ENCODE measurements at places on chromosomes 6 and 20.

GRCh38 chr6:42451333-42452170 lies at the start of gene TRERF1:
TRERF1 (minus strand) TSS chr6:42451926; CDS start chr6:42269590, 182,336 bp downstream.
- DNase-seq: no peak

DNA sequence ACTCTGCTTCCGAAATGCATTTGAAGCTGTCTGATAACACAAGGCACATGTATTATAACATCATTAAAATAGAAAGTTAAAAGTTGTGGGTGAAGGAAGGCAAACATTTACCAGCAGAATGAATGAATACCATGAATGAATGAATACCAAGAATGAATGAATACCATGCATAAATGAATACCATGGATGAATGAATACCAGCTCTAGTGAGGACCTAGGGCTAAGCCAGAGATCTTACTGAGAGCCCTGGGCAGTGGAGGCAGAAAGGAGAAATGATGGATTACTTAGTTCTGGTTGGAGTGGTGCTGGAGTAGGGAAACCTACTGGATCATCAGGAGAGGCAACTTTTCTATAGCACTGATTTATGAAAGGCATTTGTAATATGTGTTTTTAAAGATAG lies 998.0 kb downstream of the KIF16B start:
- no peak for DNase-seq

- peak; percentile 74 for DNase-seq
These were observed at the start of gene FBXO30 for GRCh38 chr6:145814501-145815308. FBXO30 (minus strand) TSS chr6:145814795; CDS start chr6:145806405, 8,390 bp downstream.

GRCh38 chr6:84870672-84871071 lies 106.3 kb upstream of the TBX18 start:
- no peak for DNase-seq

GRCh38 chr6:124877468-124877867 lies 84.8 kb upstream of the RNF217 start:
- no peak for DNase-seq

GRCh38 chr20:16803965-16804792 lies 56.0 kb downstream of the OTOR start:
- DNase-seq: peak; percentile 23

- no peak for DNase-seq
These were observed 315.2 kb upstream of the SOX4 start for GRCh38 chr6:21278375-21278745.

DNA sequence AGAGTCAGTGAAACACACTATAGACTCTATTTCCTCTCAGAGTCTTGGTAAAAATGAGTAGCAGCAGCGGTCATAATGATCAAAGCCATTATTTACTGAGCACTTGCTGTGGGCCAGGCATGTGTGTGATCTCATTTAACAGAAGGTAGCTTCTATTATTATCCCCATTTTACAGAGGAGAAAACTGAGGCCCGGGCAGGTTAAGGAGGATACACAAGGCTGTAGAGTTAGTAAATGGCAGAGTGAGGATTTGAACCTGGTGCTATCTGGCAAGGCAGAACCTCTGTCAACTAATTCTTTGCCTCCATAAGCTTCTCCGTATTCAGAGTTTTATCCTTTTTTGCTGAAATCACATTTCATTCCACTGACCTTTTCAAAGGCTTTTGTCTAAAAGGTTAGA lies 122.2 kb upstream of the SALL4 start:
- no peak for DNase-seq

- DNase-seq: no peak
These were observed 22.1 kb downstream of the CST4 start for GRCh38 chr20:23666698-23667097.

DNA sequence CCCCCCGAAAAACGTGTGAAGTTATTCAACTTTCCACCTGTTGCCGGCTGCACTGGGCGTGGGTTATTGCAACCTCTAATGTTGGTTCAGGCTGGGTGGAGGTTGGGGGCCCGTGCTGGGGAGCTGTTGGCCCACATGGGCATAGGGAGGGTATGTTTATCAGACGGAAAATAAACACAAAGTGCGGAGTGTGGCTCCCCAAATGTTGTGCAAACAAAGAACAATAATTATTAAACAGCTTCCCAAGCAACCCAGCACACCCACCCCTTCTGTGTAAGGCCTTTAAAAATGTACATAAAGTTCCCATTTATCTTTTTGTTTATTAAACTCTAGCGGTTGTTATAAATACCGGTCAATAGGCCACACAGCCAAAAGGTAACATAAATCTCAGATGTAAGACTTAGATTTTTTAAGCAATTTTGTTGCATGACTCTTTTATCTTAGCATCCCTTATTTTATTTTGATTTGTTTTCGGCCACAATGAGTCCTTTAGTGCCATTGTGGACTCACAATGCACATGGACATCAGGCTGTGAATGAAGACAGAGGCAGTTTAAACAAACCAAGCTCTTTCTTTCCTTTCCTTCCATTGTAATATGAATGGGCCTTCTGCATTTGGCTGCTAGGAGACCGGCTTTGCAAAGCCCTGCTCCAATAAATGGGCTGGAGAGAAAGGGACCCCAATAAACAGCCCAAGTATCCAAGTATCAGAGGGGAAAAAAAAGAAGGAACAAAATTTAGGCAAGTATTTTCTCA lies 6.9 kb upstream of the DLL1 start:
- DNase-seq: no peak

DNA sequence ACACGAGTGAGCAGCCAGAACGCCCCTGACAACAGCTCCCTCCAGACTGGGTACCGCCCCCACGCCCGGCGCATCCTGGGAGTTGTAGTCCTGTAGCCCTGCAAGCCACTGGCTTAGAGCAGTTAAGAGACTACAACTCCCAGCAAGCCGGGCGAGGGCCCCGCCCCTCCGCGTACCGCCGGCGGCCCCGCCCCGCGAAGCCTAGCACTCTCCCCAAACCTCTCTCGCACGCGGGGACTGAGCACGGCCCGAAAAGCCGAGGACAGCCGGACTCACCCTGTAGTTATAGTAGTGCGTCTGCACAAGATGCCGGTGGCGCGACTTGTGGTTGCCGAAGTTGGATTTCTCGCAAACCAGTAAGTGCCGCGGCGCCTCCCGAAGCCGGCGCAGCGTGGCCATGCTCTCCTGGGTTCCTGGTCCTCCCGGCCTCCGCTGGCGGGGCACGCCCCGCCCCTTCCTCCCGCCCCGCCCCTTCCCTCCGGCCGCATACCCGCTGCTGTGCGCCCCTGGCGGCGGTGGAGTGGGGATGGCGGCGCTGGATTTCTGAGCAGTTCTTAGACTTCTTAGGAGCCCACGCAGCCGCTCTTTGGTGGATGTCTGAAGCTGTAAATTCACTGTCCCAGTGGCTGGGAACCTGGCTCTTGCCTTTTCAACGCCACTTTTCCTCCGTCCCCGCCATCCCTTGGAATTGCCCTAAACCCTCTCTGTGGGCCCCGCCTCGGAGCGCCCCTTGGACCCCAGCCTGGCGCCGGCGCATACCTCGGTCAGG lies at the start of gene RPP40:
TSS of gene RPP40 (minus strand) at position 434 of the 769 bp plus-strand sequence. CDS start at position 399, 35 bp downstream.
- peak; percentile 91 for DNase-seq

DNA sequence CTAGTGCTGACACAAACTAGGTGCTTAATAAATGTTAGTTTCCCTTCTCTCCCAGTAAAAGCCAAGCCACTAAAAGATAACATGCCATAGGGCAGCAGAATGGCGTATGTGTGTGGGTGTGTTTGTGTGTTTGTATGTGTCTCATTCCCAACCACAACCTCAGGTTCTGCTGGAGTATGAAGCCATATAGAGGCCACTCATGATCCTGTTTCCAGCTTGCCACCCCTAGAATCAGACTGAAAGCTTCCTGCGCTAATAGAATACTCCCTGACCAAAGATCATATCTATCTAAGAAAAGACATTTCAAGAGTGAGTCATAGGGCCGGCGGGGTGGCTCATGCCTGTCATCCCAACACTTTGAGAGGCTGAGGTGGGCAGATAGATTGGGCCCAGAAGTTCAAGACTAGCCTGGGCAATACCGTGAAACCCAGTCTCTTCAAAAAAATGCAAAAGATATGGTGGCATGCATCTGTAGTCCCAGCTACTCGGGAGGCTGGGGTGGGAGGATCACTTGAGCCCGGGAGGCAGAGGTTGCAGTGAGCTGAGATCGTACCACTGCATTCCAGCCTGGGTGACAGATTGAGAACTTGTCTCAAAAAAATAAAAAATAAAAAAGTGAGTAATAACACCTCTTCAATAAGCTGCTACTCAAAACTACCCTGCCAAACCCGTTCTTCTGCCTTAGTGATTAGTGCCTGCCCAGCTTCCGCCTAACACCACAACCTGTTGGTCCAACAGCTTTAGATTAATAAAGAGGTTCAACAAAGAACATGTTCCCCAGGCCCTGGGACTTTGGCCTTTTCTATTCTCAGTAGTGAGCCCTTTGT lies 11.8 kb upstream of the SNRPC start:
- DNase-seq: no peak

DNA sequence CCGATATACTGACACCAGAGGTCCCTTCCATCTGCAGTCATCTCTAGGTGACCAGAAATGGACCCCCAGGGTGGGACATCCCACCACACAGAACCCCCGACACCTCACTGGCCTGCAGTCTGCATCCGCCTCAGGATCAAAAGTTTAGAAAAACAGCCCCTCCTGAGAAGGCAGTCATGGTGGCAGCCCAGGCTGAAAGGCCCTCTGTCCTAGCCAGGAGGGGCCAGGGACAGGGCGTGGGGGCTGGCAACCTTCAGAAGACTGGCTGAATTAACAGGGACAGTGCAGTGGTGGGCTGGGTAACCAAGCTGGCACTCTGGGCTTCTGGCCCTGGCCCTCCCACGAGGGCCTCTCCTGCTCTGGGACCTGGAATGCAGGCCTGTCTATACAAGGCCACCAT lies 34.3 kb upstream of the MDFI start:
- DNase-seq: no peak

- no peak for DNase-seq
These were observed 1.8 kb downstream of the ZBTB12 start for GRCh38 chr6:31899882-31900722.

- no peak for DNase-seq
These were observed 96.5 kb upstream of the CITED2 start for GRCh38 chr6:139470997-139471396.

GRCh38 chr20:24141111-24141510 lies 152.5 kb upstream of the GGTLC1 start:
- no peak for DNase-seq

DNA sequence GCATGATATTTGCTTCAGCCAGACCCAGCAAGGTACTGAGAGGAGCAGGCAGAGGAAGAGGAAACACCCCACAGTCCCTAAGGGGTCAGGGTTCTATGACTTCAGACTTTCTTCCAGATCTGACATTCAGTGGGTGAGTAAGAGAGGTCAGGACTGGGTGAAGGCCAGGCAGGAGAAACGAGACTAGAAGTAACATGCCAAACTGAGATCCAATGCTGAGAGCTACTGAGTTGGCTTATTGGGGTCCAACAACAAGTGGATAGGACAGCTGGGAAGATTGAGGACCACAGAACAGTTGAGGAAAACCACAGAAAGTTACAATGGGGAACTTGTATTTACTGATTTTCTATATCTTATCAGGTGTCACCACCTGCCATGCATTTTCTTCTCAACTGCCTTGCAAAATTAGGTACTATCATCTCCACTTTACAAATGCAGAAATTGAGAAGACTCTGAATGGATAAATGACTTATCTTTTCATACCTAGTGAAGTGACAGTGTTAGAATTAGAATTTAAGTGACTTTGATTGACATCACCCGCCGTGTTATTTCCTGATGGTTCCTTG lies 43.8 kb upstream of the HIVEP1 start:
- DNase-seq: no peak

- DNase-seq: peak; percentile 100
These were observed 12.9 kb upstream of the TBC1D22B start for GRCh38 chr6:37244430-37245310.

DNA sequence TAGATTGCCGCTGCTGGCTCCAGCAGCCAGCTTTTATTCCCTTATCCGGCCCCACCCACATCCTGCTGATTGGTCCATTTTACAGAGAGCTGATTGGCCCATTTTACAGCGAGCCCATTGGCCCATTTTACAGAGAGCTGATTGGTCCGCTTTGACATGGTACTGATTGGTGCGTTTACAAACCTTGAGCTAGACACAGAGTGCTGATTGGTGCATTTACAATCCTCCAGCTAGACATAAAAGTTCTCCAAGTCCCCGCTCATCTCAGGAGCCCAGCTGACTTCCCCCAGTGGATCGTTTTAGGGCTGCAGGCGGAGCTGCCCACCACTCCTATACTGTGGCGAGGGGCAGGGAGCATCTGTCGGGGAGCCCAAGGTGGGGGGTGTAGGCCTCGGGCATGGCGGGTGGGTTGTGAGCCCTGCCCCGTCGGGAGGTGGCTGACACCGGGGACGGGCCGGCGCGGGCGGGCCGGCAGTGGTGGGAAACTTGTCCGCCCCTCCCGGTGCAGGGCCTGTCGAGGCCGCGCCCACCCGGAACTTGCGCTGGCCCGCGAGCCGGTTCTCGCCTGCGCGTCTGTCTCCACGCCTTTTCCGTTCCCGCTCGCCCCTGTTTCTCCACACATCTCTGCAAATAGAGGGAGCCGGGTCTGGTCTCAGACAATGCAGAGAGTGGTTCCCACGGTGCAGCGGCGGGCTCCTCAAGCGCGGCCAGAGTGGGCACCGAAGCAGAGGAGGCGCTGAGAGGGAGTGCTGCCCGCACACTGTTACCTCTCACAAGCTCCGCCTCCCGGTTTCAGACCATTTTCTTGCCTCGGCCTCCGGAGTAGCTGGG lies 86.1 kb upstream of the STMND1 start:
- no peak for DNase-seq

- DNase-seq: no peak
These were observed 176.5 kb downstream of the OGFRL1 start for GRCh38 chr6:71465096-71465495.

DNA sequence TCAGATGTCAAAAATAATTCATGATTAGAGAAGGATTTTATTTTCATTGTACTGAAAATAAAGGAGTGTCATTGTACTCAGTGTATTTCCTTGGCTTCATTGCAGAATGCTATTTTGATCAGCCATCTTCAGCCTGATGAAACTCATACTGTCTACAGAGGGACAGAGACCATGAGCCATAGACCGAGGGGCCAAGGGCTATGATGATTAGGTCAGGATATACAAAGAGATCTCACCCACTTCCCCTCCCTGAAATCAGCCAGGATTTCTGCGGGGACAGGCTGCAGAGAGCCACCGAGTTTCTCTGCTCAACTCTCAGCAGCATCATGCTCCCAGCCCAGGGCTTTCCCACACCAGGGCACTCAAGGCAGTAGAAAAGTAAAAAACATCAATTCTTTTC lies 47.0 kb downstream of the ALDH8A1 start:
- DNase-seq: no peak

- DNase-seq: peak; percentile 35
These were observed 9.3 kb downstream of the TRAPPC3L start for GRCh38 chr6:116536216-116536621.
